ENCODE measurements at places on chromosomes 6 and 20.

- no peak for DNase-seq
Measured at GRCh38 chr20:60507087-60507694, 549.0 kb downstream of the CDH26 start.

DNA sequence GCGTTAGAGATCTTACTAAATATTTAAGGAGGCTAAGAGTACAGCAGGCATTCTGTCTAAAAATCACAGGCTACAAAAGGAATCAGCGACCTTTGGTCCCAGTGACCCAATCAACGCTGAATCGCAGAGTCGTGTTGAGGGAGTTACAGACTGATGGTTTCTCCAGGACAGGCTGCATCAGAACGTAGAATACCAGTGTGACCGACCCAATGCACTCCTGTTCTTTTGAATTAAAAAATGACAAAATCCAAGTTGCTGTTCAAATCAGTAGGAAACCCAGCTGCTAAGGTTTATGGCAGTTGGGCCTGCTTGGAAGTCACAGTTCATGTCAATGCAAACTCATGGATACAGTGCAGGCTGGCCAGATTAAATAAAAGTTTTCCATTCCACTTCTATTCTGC lies 155.8 kb upstream of the AFDN start:
- no peak for DNase-seq

DNA sequence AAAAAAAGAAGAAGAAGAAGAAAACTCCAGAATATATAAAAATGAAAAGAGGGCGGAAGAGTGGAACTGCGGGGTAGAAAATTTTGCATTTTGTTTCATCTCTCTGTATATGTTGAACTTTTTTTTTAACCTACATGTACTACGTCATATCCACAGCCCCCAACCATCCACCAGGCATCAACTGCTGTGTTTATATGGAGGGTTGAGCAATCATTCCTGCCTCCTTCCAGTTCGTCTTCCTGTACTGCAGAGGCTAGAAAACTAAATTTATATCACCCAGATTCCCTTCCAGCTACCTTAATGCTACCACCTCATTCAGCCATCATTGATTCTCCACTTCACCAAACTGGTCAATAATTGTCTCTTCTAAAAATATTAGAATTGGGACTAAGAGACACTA lies 9.5 kb upstream of the SIGLEC1 start:
- DNase-seq: no peak

DNA sequence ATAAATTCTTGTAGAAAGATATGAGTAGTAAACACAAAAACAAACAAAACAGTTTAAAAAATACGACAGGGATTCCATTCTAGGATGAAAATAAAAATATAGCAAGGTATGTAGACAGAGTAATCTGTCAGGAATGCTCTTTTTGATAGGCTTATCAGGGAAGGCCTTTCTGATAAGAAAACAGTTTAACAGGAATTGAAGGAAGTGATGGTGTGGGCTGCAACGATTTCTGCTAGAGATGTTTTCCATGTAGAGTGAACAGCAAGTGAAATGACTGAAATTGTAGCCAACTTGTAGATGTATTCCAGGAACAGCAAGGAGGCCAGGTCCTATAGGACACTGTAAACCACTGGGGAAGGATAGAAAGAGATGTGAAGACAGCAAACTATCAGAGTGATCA lies 689.7 kb upstream of the GJE1 start:
- no peak for DNase-seq

DNA sequence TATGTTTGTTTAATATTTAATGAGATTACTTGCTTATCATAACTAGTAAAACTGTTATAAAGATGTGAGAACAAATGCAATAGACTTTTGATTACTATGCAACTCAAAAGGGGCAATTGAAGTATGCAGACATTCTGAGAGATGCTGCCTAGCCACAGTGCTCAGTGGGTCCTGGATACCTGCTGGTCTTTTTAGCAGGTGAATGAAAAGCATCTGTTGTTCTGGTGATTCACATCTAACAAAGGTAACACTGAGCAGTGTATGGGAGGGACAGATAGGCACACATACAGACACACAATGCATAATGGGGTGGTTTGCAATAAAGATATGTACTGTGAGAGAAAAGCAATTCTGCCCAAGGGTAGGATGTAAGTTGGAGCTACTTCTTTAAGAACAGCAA lies 46.9 kb downstream of the OGFRL1 start:
- DNase-seq: no peak

DNA sequence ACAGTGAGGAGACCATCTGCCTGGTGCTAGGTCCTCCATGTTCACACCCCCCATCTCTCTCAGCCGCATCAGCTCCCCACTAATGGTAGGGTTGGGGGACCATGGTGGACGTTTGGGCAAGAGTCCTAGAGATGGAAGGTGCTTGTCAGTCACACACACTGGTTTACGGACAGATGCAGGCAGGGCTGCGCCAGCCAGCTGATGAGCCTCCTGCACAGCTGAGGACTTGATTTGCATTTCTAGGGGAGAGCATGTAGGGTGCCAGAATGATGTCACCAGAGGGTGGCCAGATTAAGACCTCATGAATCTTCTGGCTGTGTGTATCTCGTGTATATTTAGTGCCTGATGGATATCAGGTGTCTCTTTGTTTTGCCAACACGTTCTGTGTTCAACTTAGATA lies 28.6 kb downstream of the CST8 start:
- DNase-seq: no peak

GRCh38 chr6:38492031-38492430 lies 147.7 kb downstream of the BTBD9 start:
- DNase-seq: no peak

- DNase-seq: no peak
Measured at GRCh38 chr6:164296411-164296810, 881.9 kb downstream of the QKI start.

DNA sequence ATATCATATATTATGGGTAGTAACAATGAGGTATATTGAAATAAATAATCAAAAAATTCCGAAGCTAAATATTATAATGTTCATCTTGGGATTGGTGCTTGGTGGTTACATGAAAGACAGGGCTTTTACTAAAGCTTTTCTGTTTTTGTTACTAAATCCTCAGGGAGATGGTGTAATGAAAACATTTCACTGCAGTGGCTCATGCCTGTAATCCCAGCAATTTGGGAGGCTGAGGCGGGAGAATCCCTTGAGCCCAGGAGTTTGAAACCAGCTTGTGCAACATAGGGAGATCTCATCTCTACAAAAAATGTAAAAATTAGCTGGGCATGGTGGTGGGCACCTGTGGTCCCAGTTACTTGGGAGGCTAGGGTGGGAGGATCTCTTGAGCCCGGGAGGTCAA lies 42.9 kb downstream of the AFG1L start:
- DNase-seq: no peak

DNA sequence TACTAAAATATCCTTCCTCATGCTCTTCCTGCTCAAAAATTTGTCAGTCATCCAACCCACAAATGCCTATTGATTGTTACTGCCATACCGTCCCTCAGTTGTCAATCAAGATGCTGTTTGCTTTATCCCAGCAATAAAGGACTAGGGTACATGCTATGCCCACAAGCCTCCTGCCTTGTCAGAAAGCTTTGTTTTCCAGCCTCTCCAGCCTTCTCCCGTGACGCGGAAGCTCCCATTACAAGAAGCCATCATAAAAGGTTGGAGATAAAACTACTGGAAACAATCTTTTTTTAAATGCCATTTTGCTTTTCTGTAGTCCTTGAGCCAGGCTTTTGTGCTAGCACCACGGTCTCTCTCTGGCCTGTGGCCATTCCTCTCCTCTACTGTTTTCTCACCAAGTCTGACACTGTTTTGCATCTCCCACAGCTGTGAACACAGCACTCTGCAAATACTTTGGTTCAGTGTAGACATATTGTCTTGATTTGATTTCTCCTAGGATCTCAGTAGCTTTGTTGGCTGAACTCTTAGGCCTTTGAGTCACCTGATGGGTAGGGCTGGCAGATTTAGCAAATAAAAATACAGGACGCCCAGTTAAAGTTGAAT lies 495.7 kb upstream of the JARID2 start:
- DNase-seq: no peak

GRCh38 chr20:48154040-48154765 lies 368.9 kb upstream of the SULF2 start:
- no peak for DNase-seq

DNA sequence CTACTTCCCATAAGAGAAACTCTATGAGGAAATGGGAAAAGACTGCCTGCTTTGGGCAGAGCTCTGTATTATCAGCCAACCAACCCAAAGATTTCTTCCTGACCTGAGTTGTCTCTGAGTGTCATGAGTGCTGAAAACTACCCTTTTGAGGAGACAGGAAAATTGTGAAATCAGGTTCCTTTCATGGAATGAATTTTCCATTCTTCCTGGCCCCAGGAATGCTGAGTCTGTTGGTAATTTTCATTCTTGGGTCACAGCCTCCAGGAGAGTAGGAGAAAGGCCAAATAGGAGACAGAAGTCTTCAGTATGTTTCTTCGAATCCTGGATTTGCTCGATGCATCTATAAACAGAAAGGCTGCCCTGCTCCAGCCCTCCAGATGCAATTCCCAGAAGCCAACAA lies 53.6 kb downstream of the SCML4 start:
- no peak for DNase-seq

- DNase-seq: no peak
Measured at GRCh38 chr6:151143806-151144205, 96.0 kb upstream of the AKAP12 start.

- DNase-seq: no peak
Measured at GRCh38 chr6:168605964-168606363, 165.0 kb downstream of the SMOC2 start.

DNA sequence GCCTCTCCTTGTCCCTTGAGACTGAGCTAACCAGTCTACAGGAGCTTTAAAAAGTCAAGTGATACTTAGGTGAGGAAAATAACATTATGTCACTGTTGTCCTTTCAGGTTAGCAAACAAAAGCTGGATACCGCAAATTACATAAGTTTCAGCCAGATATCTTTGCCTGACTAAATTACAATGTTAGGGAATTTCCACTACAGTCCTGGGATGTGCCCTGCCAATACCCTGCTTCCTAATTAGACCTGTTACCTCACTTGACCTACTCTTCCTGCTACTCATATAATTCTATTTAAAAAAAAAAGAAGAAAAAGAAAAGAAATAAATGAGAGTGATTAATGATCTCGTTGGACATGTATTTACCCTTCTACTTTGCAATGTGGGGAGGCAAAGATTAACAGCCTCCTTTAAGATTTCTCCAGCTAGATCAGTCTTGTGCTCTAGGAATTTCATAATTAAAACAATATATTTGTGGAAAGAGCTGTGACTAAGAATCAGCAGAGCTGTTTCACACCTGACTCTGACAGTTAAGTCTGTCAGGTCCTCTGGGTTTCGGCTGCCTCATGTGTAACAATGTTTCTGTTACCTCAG lies 318.9 kb downstream of the HDGFL1 start:
- DNase-seq: no peak

- DNase-seq: no peak
Measured at GRCh38 chr20:1185790-1186334, 1.1 kb upstream of the TMEM74B start.

DNA sequence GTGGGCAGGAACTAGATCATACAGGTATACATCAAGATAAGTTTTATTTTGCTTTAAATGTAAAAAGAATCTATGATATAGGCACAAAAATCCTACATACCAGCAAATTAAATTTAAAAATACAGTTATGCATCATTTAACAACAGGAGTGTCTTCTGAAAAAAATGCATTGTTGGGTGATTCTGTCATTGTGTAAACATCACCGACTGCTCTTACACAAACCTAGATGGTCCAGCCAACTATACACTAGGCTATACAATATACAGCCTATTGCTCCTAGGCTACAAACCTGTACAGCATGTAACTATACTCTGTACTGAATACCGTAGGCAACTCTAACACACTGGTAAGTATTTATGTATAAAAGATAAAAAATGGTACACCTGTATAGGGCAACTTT lies 139.4 kb downstream of the RNGTT start:
- no peak for DNase-seq

DNA sequence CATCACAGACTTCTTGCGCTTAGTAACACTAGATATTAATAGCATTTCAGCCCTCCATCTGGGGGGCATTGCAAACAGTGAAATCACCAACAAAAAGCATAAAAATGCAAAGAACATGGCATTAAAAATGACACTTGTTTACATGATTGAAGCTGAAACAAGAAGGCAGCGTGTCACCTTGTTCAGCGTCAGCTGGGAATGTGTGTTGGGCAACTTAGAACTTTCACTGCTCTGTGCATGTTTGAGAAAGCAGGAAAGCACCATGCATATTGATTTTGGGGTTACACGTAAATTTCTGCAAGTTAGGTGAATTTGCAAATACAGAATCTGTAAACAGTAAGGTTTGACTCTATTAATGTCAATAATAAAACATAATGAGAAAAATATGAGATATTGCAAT lies 162.9 kb downstream of the SOX4 start:
- no peak for DNase-seq

GRCh38 chr6:106538145-106538544 lies 91.2 kb downstream of the RTN4IP1 start:
- DNase-seq: no peak

DNA sequence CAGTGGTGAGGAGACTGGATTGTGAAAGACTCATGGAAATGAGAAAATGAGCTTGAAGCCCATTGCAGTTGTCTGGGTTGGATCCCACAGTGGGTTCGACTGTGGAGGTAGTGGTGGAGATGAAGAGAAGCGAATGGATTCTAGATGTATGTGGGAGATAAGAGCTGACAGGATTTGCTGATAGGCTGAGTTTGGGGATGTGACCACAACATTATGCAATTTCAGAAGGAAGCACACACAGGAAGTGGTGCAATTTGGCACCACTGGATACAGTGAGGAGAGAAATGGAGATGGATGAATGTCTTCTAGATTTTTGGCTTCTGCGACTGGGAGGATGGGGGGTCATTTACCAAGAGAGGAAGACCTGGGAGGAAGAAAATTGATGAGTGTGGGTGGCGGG lies 64.4 kb upstream of the MAFB start:
- DNase-seq: no peak

GRCh38 chr6:42010185-42010891 lies 40.0 kb upstream of the TAF8 start:
- no peak for DNase-seq

DNA sequence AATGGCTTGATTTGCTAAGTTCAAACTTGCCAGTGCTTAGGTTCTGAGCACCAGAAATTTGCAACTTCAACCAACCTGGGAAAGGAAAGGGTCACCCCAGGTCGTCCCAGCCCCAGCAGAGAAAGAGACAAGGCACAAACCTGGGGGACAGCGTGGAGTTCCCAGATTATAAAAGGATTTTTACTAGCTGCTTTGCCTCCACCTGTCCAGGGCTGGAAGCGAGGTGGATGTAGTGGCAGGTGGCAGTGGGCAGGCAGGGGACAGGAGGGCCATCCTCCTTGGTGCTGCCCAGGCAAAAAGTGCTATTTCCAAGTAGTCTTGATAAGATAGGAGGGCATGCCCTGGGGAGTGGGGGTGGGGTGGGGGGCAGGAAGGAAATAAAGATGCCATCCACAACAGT lies 4.9 kb downstream of the PAX1 start:
- DNase-seq: no peak

Measured in stimulated activated CD8-positive, alpha-beta memory T cell treated with anti-CD3 and anti-CD28 coated beads, Interleukin-7, amount 100 ng/mL, for 1 hour (primary cell).